ENCODE measurements at places on chromosomes 2 and 18.

DNA sequence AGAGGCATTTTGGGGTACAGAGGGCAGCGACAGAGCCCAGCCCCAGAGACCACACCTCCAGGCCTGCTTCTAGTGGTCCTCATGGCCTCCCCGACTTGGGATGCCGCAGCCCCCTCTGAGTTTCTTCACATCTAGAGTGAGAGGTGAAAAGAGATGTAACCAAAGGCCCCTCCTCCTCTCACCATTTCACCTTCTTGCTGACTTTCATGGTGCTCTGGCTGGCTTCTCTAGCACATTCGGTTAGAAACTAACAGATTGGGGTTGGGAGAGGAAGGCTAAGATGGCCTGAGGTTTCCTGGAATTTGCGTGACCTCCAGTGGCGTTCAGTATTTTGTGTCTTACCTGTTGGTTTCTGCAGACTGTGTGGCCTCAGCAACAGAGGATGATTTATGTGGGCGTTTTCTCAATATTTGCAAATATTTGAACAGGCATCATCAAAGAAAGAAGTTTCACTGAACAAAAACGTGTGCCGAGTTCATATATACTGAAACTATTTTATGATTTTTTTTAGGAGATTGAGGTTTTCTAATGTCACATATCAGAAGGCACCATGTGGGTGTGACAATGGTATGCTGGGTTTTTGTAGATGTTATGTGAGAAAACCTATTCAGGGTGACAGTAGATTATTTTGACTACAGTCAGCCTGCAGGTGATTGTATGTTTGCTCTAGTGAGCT is 69.9 kb upstream of the BCL2L11 start:
- no peak for DNase-seq

DNA sequence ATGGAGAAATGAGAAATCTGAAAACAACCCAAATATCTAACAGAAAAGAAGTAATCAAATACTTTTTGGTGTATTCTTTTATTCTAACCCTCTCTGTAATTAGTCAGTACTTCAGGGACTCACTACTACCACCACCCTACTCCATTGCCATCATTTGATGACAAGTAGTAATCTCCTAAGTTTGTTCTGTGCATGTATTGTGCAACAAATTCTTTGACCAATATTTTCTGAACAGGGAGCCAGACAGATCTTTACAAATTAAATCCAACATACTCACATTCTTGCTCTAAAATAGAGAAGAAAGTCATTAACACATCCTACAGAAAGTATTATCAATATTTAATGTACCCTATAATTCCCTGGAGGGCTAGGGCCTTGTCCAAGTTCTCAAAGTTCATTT is 1416.4 kb downstream of the DSC3 start:
- DNase-seq = no peak

DNA sequence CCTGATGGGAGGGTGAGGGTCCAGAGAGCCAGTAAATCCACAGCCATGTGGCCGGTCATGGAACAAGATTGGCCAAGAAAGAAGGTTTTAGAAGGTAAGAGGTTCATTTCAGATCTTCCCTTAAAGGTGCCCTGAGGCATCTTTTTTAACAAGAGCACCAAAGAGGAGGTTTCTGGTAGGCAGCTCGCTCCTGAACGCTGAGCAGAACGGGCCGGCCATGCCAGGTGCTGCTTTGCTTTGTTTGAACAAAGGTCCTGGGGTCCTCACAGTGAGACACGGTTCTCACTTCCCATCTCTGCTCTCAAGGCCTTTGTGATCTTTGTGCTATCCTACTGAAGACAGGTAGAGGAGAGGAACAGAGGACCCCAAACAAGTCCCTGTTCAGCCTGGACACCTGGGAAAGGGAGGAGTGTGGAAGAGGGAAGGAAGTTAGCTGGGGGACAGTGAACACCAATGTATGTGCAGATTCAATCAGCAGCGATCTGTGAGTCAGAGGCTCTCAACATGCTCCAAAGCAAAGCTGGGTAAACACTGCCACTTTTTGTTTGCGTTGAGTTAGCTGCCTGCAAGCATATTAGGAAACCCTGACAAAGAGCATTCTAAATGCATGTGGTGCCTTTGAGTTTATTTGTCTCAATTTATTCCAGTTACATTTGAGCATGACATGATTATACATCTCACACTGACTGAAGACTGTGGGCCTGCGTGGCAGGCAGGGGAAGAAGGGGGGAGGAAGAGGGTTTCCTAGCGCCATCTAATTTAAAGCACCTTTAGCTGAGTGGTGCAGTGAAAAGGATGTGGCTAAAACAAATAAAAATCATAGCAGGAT is 102.4 kb downstream of the ASB1 start:
- DNase-seq = no peak

DNA sequence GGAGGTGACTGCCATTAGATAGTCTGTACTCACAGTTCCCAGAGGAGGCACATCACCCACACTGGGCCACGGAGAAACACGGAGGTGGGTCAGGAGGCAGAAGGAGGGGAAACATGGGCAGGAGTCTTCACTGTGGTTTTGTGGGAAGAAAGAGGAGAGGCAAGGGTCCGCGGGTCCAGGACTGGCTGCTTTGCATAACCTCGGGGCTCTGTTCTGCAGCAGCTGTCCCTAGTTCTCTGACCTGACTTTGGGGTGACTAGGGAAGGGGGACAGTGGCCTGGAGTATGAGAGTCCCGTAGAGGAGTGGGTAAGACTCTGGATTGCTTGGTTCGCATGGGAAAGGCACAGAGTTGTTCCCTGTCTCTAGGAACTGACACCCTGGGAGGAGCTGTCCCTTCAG is 238.3 kb upstream of the RAB6C start:
- DNase-seq = no peak

GRCh38 chr2:120240901-120241429 is 11.7 kb upstream of the RALB start:
- DNase-seq = no peak

- DNase-seq = no peak
Observed at GRCh38 chr2:103008586-103008985, 246.8 kb downstream of the TMEM182 start.

- no peak for DNase-seq
Observed at GRCh38 chr2:101064868-101065549, 62.9 kb downstream of the RPL31 start.

GRCh38 chr2:234172066-234172465 is 121.6 kb downstream of the SPP2 start:
- no peak for DNase-seq

- no peak for DNase-seq
Observed at GRCh38 chr2:38269421-38269820, 107.7 kb downstream of the ATL2 start.

DNA sequence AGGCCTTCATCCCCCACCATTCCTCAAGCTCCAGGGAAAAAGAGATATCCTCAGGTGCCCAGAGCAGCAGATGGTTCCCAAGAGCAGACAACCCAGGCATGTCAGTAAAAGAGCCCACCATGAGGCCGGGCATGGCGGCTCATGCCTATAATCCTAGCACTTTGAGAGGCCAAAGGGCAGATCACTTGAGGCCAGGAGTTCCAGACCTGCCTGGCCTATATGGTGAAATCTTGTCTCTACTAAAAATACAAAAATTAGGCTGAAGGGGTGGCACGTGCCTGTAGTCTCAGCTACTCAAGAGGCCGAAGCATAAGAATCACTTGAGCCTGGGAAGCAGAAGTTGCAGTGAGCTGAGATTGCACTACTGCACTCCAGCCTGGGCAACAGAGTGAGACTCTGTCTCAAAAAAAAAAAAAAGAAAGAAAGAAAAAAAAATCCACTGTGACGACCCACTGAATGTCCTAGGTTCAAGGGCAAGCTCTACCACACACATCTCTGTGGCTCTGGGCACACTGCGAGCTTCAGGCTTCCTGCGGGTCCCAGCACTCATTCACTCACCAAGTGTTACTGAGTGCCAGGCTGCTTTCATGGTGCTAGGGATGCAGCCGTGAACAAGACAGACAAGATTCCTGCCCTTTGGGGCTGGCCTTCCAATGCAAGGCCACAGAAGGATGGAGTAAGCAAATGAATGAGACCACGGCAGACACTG is 6.5 kb upstream of the DUSP2 start:
- DNase-seq = no peak

DNA sequence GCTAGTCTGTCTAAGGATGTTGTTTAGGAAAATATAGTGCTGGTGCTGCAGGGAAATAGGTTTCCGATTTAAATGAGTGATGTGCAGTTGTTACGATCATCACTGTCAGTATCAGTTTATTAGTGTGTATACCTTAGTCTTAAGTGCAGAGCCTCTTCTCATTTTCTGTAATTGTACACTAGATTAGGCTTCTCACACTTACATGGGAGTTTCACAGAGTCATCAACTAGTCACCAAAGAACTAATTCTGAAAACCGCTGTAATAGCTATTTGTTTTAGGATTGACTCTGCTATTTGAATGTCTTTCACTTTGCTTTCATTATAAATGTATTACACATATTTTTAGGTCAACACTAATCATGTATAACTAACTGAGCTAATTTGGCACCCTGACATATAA is 99.8 kb upstream of the ZEB2 start:
- DNase-seq = no peak

- no peak for DNase-seq
Observed at GRCh38 chr2:127580167-127581049, 44.9 kb downstream of the MYO7B start.

GRCh38 chr18:57956491-57956890 is 87.5 kb upstream of the NEDD4L start:
- DNase-seq = no peak

GRCh38 chr2:160194351-160194750 is 5.7 kb downstream of the ITGB6 start:
- DNase-seq = no peak

GRCh38 chr2:206856513-206856912 is 82.8 kb upstream of the CPO start:
- DNase-seq = no peak

- no peak for DNase-seq
Observed at GRCh38 chr2:44682459-44682858, 259.0 kb upstream of the SIX3 start.

GRCh38 chr2:216478151-216478550 is 20.5 kb upstream of the RPL37A start:
- no peak for DNase-seq

DNA sequence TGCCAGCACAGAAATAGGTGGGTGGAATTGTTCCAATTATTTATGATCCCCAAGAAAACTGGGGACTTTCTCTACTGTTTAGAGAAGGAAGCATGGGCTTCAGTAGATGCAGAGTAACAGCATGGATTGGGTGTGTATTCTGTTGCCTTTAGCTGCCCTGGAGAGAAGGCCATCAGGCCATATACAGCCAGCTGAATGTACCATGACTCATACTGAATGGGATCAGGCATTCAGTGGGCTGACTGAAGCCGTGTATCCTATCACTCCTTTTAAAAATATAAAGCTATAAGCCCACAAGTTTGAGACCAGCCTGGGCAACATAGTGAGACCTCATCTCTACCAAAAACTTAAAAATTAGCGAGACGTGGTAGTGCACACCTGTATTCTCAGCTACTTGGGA is 16.7 kb upstream of the PLEKHM3 start:
- DNase-seq = no peak

GRCh38 chr2:15748736-15749323 is 157.2 kb downstream of the DDX1 start:
- no peak for DNase-seq

DNA sequence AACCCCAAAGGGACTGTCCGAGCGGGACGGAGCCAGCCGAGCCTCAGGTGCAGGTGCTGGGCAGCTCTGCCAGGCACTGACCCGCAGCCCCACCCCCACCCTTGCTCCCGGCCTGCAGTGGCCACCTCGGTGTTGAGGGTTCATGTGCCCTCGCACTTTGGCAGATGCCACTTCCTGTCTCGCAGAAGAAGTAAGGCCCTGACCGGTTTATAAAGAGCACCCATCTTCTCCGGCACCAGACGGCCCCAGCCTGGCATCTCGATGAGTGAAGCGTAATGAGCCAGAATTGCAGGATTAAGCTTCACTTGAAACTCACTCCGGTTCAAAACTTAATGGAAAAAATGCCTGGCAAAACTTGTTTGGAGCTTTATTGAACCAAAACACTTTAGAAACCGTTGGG is 10.9 kb upstream of the NFATC1 start:
- DNase-seq = no peak

DNA sequence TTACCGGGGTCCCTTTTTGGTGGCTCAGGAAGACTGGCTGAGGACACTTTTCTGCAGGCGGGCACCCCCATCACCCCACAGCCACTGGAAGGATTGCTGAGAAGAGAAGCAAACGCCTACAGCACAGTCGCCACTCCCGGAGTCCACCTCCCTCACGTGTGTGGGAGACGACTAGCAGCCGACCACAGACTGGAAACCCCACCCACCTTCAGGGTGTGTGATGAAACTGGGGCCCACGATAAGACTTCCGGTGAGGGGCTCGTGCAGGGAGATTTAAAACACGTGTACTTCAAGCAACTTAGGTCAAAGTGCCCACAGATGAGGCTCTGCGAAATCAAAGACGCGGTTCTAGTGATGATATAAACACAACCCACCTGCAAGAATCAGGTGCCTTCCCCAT is 26.3 kb downstream of the MBP start:
- no peak for DNase-seq

DNA sequence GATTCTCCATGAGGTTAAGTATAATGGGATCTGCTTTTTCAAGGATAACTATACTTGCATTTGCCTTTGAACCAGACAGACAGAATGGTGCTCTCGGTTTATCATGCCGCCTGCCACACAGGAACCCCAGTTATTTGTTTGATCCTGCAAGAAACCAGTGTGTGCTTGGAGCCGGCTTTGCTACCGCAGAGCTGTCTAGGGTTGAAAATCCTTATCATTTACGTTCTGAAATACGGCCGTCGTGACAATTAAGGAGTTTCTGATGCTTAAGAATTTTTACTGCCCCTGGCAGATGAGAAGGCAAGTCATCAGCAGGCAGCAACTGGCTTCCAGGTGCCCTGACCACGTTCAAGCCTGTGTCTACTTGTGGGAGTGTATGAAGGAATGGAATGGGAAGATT is 112.0 kb downstream of the GBX2 start:
- DNase-seq = no peak

DNA sequence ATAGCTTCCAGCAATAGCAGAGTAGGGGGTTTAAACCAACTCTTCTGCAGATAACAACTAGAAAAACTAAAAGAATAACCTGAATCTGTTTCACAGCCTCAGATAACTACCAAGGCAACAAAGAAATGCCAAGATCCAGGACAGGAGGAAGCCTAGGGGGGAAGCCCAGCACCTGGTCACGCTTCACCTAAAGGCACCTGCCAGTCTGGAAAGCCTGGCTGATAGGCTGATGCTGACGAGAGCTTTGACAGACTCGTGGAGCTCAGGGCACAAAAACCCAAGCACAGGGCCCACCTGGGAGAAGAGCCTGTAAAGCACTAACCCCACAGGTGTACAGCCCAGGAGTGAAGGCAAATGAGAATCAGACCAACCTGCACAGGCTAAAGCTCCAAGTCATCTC is 22.6 kb downstream of the EIPR1 start:
- DNase-seq = no peak

- DNase-seq = peak; percentile 9
Observed at GRCh38 chr2:197786010-197786877, 1.1 kb upstream of the BOLL start.

DNA sequence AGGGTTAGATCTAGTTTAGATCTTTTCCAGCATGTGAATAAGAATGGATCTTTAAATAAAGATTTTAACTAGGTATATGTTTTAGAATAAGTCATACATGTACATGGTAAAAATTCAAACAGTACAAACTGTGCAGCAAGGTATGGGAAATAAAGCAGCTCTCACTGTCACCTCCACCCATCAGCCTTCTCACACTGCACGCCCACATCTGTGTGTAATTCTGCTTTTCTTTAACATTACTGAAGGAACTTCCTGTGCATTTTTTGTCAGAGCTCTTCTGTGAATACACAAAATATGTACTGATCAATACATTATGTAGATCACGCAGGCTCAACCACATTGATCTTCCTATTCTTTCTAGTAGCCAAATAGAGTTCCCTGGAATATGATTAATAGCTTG is 3.4 kb downstream of the CASP8 start:
- DNase-seq = no peak

GRCh38 chr18:29540548-29540947 is 1363.6 kb upstream of the CDH2 start:
- no peak for DNase-seq
